Activated T-cell treated with anti-CD3 and anti-CD28 coated beads for 24 hours (primary cell): ENCODE measurements at places on chromosomes 3 and 15.

- DNase-seq = no peak
Observed at GRCh38 chr3:35549690-35550089, 89.6 kb upstream of the ARPP21 start.

- DNase-seq = no peak
Observed at GRCh38 chr15:58081456-58081855, 15.9 kb upstream of the ALDH1A2 start.

- DNase-seq = no peak
Observed at GRCh38 chr3:82474711-82475110, 713.3 kb upstream of the GBE1 start.

DNA sequence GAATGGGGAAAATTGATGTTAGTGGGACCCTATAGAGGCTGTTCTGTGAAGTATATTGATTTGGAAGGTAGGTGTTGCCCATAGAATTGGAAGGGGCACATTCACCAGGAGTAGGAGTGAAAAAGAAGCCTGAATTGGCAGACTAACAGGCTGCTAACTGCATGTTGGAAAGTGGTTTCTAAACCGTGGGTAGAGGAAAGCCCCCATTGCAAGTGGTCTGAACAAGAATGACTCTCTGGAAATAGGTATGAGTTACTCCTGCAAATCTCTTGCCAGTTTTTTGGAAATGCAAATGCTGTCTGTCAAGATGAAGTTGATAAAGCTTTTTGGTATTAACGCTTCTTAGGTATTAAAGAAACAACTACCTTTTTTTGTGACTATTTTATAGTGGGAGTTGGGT lies 3.5 kb downstream of the UBE2E1 start:
- no peak for DNase-seq

- DNase-seq = no peak
Observed at GRCh38 chr3:109178708-109179107, 42.2 kb downstream of the C3orf85 start.

DNA sequence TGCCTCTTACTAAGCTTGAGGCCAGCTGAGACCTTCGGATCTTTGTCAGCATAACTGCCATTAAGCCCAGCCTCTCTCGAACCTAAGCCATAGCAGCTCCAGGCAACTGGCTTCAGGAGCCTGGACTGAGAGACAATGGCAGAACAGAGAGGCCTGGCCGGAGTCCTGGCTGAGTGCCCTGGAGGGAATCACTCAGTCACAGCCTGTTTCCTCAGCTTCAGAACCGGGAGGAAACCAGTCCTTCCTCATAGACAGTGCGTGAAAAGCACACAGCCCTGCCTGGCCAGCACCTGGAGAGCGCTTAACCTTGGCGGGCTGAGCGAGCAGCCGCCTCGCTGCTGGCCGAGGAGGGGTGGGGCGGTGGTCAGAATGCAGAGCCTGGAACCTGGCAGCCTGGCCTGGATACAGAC lies 21.6 kb downstream of the RNU5B-1 start:
- no peak for DNase-seq

DNA sequence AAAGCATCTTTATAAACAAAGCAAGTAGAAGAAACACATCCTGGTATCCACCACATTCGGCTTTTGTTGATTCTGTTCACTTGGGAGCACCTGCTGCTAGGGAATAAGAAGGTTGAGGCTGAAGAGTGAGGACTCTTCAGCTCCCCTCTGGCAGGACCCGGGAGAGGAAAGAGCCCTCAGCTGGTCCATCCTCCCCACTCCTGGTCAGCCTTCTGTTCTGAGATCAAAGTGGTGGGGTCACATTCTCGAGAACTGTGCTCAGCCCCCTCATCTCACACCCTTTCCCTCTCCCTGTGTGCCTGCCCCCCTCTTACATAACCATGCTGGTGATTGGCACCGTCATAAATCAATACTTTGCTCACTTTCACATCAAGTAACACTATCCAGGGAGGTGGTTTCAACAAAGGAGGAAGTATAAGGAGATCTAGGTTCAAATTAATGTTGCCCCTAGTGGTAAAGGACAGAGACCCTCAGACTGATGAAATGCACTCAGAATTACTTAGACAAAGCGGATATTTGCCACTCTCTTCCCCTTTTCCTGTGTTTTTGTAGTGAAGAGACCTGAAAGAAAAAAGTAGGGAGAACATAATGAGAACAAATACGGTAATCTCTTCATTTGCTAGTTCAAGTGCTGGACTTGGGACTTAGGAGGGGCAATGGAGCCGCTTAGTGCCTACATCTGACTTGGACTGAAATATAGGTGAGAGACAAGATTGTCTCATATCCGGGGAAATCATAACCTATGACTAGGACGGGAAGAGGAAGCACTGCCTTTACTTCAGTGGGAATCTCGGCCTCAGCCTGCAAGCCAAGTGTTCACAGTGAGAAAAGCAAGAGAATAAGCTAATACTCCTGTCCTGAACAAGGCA lies at the start of gene NR1I2:
Gene NR1I2, plus strand, starts transcription at position 772 of the 869 bp plus-strand sequence.
- no peak for DNase-seq

DNA sequence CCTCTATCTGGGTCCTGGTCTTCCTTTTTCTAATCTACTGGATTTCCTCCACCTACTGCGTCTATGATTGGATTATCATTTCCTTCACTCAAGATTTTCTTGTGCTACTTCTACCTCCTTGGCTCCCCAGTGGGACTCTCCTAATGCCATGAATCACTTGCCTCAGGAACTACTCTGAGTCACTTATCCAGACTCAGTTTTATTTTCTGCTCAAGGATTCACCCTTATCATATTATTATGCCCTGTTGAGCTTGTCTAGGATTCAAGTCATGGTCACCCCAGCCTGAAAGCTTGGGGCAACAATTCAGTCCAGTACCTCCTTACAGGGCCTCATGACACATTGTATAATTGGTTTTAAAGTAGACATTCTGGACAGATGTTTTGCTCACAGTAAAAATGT lies 968.1 kb downstream of the ROBO1 start:
- no peak for DNase-seq

DNA sequence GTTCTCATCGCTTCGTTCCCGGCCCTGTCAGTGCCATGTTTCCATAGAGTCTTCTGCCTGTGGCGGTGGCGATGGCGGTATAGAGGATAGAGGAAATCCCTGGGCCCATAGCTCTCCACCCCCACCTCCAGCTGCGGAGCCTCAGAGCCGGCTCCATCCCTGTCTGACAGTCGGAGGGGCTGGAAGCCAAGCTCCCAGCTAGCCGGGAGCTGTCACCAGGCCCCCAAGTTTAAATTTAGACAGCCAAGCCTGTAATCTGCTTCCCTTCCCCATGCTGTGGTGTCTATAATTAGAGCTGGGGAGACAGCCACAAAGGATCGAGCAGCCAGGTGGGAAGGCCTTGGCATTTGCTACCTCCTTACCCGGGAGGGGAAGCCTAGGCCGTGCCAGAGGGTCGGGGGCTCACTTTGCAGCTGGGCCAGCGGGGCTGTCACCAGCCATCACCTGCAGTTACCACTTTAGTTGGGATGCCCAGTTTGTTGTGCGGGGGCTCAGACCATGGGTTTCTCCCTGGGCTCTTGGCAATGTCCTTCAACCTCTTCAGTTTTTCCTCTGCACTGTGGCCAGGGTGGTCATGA lies 56.3 kb upstream of the SEC13 start:
- no peak for DNase-seq

GRCh38 chr15:59150185-59150584 lies 45.2 kb downstream of the CCNB2 start:
- DNase-seq = no peak

- DNase-seq = no peak
Observed at GRCh38 chr3:55285156-55285555, 201.9 kb downstream of the WNT5A start.

- DNase-seq = no peak
Observed at GRCh38 chr3:56835650-56836227, 34.0 kb upstream of the ARHGEF3 start.

GRCh38 chr3:8668216-8668615 lies 23.6 kb upstream of the SSUH2 start:
- DNase-seq = no peak

- no peak for DNase-seq
Observed at GRCh38 chr3:146513386-146514051, 30.9 kb downstream of the PLSCR1 start.

- DNase-seq = no peak
Observed at GRCh38 chr3:126300761-126301481, 56.3 kb downstream of the KLF15 start.

- no peak for DNase-seq
Observed at GRCh38 chr3:172208586-172209332, 169.4 kb downstream of the FNDC3B start.

DNA sequence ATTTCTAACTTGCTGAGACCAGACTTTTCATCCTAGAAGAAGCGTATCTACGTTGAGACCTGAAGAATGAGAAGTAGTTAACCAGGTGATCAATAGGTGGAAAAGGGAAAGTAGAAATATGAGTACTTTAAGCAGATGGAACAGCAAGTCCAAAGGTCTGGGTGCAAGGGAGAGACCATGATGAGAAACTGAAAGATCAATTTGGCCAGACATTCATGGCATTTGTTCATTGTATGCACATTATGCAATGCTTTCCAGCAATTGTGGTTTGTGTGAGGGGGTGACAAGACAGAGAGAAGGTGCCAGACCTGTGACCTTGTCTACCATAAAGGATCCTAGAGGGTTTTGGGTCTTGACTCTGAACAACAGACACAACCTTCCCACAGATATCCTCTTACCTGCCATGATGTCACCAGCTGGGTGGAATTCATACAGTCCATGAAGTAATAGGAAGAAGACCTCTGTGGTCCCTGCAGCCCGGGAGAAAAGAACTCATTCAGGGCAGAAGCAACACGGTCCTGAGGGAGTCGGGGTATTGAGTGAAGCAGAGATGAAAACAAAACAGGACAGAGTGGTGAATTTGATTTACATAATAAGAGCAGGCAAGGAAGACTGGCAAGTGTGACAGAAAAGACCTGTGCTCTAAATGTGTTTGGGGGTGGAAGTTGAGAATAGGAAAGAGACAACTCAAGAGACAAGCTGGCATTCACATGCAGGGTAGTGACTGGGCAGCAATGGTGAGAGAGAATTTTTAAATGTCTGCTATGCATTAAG lies 63.4 kb upstream of the PSMD6 start:
- no peak for DNase-seq

GRCh38 chr15:88571153-88571851 lies 24.8 kb upstream of the DET1 start:
- no peak for DNase-seq

- DNase-seq = no peak
Observed at GRCh38 chr3:126679831-126680666, 24.0 kb upstream of the CHCHD6 start.
